Chondrocyte (in vitro differentiated cells): ENCODE measurements at places on chromosomes 1 and 21. TPM values are rescaled to one million over a fixed set of nuclear protein-coding genes. Genes with fewer than 3 reads are reported as not detected.

GRCh38 chr1:229019663-229020271, 251.1 kb upstream of the RAB4A start:
- no peak overlapping the region for H3K4me3 ChIP-seq
- no peak for DNase-seq
- H3K4me1 ChIP-seq: peaks cover 5% of the 10 kb centered on the region
- H3K27ac ChIP-seq: no peak overlapping the region
- H3K27me3 ChIP-seq: peaks cover 22% of the 10 kb centered on the region

- no peak overlapping the region for H3K27ac ChIP-seq
- H3K4me3 ChIP-seq: no peak overlapping the region
- H3K36me3 ChIP-seq: no peaks in the 10 kb centered on the region
These were observed 36.1 kb upstream of the SLC25A33 start for GRCh38 chr1:9503001-9503675.

Gene GBP6
- not detected in 3 replicates for total RNA-seq

DNA sequence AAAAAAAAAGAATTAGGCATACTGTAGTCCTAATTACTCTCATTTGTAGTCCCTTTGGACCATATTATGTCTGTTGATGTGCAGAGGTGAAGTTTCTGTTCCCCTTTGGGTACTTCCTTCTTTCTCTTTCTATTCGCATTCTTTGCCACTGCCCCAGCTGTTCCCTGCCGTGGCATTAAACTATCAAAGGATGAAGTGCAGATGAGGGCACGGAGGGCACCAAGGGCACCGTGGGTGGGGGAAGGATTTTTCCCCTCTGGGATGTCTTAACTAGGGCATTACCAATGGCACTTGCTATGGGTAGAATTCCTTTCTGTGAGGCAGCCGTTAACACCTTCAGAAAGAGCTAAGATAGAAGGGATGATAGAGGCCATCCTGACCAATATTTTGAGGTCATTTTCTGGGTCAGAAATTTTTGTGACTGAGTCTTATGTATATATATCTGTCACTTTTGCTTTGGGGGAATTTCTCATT, 4.9 kb upstream of the MAPKAPK2 start:
- no peaks in the 10 kb centered on the region for H3K36me3 ChIP-seq
- no peak for DNase-seq
- peaks cover 18% of the 10 kb centered on the region for H3K4me1 ChIP-seq
- H3K27me3 ChIP-seq: peaks cover 9% of the 10 kb centered on the region
- H3K4me3 ChIP-seq: no peak overlapping the region

Gene IL19
- not detected in 3 replicates for total RNA-seq

- H3K27ac ChIP-seq: no peak overlapping the region
- H3K4me1 ChIP-seq: peaks cover 21% of the 10 kb centered on the region
- H3K27me3 ChIP-seq: no peaks in the 10 kb centered on the region
- DNase-seq: no peak
- H3K36me3 ChIP-seq: no peaks in the 10 kb centered on the region
- H3K4me3 ChIP-seq: no peak overlapping the region
These were observed 31.6 kb upstream of the C1orf146 start for GRCh38 chr1:92186081-92186480.

DNA sequence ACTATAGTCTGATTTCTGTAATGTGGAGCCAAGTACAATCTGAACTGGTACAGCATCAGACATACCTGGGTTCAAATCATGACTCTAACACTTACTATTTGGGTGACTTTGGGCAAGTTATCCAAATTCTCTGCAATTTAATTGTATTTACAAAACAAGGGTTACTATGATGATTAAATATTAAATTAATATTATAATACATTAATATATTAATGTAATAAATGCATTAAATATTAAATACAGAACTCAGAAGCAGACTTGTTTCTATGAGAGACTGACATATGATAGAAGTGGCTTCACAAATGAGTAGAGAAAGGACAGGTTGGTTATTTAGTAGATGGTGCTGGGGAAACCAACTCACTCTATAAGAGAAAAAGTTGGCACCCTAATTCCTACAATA, 27.3 kb upstream of the OTUD3 start:
- no peak overlapping the region for H3K27ac ChIP-seq
- no peak overlapping the region for H3K4me3 ChIP-seq
- H3K36me3 ChIP-seq: no peaks in the 10 kb centered on the region
